ENCODE measurements at places on chromosomes 16 and 17. TPM values are rescaled to one million over a fixed set of nuclear protein-coding genes. Genes with fewer than 3 reads are reported as not detected.

FBXL16 gene
- 0.29 TPM for total RNA-seq

- DNase-seq: no peak
Measured at GRCh38 chr16:89375686-89376085, 114.7 kb downstream of the ANKRD11 start.

DNA sequence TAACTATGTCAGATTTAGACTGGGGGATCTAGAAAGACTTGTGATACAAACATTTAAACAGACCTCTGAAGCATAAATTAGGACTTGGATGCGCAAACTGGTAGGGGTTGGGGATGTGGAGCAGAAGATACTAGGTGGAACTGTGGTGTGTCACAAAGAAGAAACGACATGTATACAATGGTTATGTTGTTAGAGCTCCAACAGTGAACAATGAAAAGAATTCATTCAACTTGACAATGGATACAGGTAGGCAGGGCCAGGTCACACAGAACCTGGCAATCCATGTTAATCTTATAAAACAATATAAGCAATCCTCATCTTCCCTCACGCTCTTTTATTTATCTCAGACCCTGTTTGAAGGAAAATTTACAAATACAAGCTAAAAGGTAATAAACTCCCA lies 102.0 kb downstream of the CDC27 start:
- no peak for DNase-seq

RAC3 gene
- total RNA-seq: 71.3 TPM

DNA sequence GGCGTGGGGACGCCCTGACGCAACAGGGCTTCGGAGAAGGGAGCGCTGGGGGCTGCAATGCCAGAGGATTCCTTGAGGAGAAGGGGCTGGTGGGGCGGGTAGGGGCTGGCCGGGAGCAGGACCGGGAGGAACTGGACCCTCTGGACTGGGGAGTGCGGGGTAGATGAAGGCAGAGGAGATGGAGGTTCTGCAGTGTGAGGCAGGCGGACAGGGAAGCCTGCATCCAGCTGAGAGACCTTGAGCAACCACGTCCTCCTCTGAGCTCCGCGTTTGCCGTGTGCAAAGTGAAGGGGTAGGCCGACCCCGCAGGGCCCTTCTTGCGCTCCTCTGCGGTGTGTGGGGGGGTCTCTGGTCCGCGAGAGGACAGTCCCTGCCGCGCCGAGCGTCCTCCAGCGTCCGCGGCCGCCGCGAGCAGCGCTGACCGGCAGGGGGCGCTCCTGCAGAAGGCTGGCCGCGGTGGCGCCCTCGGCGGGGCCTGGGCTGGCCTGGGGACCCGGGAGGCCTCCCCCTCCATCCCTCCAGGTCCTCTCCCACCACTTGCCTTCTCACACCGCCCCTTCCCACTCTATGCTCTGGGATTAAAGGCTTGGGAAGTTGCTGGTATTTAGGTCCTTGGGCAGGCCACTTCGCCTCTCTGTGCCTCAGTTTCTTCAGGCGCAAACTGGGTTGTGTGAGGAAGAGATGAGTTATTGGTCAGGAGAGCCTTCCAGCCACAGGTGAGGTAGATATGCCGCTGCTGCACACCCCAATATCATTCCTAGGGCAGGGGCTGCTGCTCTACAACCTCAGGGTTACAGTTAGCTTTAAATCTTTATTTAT lies 9.6 kb upstream of the WNT9B start:
- DNase-seq: no peak

SCNN1B gene
- not detected for total RNA-seq

All from HT-29 (cell line).